ENCODE measurements at places on chromosomes 6 and 20.

- no peak for DNase-seq
Observed at GRCh38 chr6:12304487-12304886, 14.3 kb downstream of the EDN1 start.

- DNase-seq = no peak
Observed at GRCh38 chr6:50963952-50964351, 145.3 kb downstream of the TFAP2B start.

DNA sequence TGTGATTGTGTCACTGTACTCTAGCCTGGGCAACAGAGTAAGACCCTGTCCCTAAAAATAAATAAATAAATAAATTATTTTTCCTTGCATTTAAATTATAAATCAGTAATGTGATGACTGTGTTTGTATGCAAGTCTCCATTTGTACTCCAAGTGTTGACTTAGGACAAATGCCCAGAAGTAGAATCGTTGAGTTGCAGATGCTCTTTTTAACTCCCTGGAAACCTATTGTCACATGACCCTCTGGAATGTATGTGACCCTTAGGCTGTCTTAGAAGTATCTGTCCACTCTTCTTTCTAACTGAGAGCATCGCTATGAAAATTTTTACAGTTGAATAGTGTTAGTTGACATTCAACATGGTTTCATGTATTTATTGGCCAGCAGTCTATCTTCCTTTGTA is 18.8 kb downstream of the OR2A4 start:
- DNase-seq = no peak

GRCh38 chr6:3291987-3292386 is 33.2 kb downstream of the PSMG4 start:
- no peak for DNase-seq

GRCh38 chr20:53070706-53071392 is 98.7 kb downstream of the TSHZ2 start:
- no peak for DNase-seq

DNA sequence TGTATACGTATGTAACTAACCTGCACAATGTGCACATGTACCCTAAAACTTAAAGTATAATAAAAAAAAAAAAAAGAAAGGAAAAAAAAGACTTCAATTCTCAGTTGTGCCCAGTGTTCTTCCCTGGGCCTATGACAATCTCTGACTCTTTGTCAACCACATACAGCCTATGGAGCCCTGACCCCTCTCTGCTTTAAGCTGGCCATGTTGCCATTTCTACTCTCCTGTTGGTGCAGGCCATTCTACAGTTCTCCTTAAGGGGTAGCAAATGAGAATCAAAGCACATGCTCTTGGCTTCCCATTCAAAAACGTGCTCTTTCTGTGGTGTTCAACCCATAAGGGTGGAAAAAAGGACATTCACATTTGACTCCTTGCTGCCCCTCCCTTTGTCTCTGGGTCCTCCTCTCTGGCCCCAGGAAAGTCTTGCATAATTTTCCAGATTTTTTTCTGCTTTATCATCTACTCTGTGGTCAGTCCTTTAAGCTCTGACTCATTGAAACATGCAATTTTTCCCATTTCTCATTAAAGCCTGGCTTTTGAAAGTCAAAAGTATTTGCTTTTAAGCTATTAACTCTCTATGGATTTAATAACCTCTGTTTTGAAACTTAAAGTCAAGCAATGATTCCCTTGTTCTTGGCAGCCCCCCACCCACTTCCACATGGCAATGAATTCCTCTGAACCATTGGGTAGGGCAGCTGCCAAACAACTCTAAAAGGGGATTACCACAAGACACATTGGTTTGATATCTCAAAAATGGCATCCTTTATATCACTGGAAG is 208.6 kb upstream of the MCHR2 start:
- DNase-seq = no peak

DNA sequence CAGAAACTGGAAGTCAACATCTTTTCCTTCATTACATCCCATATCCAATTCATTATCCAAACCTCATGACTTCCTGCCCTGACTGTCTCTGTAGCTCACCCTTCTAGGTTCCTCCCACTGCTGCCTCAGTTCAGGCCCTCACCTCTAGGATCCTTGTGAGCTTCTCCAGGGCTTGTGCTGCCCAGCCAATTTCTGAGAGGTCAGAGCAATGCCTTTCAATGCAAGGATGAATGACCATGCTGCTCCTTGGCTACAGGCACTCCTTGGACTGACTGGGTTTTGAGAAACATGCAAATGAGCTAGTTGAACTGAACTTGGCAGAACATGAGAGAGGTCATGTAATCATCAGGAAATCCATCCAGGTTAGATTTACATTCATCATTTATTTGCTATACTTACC is 173.4 kb downstream of the KIF16B start:
- DNase-seq = no peak
